ENCODE measurements at places on chromosomes 3 and 15.

DNA sequence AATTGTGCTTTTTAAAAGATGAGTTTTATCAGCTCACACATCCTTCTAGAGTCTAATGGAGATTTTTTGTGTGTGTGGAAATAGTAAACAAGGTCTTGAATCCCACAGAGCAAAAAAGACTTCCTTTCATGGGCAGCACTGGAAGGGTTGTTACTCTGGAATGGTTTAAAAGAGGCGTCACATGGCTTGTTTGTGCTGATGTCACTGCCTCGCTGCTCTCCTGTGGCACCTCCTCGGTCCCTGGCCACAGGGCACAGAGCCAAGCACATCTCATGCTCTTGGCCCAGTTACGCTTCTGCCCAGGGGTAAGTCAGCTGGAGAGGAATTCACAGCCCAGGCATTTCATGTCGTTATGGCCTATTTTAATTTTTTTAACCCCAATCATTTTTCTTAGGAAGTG is 53.2 kb downstream of the PGPEP1L start:
- DNase-seq, result no peak

DNA sequence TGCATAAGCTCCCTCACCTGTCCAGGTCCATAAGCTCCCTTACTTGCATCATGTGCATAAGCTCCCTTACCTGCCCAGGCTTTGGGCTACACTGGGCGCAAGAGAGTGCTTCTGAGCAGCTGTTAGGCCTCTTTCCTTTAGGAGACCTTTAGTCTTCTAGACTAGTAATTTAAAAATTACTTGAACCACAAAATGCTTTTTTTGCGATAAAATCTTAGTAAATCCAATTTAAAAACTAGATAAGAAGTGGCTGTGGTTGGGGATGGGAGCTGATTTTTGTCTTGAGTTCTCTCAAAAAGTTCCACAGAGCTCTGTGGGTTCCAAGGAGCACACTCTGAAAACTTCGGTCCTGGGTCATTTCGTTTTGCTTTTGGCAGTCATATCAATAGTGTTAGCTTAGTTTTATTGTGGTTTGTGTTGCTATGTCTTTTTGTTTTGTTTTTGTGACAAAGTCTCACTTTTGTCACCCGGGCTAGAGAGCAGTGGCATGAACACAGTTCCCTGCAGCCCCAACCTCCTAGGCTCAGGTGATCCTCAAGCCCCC is 6.7 kb downstream of the CEMIP start:
- DNase-seq, result no peak

- DNase-seq, result no peak
Observed at GRCh38 chr15:44720460-44721176, 9.3 kb downstream of the B2M start.

- no peak for DNase-seq
Observed at GRCh38 chr15:64599226-64599625, 138.8 kb downstream of the ZNF609 start.

DNA sequence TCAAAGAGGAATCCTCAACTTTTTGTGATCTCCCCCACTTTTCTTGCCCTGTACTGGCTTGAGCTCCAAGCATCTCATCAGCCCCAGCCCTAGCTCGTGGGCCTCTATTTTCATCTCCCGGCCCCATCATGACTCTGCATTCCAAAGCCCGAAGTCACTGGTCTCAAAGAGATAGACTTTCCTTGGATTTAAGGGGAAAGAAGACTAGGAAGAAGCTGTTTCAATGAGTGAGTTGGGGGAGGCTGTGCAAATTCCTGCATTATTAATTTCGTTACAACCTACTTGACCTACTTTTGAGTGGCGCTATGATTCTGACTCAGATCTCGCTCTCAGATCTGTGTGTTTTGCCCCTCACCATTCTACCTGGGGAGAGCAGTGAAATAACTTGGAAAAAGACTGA is 266.6 kb upstream of the TBL1XR1 start:
- no peak for DNase-seq

GRCh38 chr15:68618908-68619698 is 40.3 kb downstream of the CORO2B start:
- DNase-seq, result no peak

DNA sequence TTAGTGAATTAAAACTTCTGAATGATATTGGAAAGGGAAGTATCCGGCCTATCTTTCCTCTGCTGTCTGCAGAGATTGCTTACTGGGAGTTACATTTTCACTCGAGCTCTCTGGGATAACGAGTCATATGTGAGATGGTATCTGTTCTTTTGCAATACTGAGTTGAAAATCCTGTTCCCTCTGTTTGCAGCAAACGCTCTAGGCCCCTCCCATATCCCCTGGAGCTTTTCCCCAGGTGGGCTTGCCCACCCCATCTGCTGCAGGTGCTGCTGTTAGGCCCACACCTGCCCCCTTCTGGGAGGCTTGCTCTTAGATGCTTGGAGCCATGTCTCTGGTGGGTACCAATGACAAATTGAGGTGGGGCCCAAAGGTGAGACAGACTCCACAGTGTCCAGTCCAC is 42.7 kb upstream of the MTMR10 start:
- no peak for DNase-seq

- no peak for DNase-seq
Observed at GRCh38 chr3:105162448-105162847, 204.3 kb upstream of the ALCAM start.

- DNase-seq, result no peak
Observed at GRCh38 chr3:197802779-197803459, 11.9 kb downstream of the LRCH3 start.

- no peak for DNase-seq
Observed at GRCh38 chr3:100057716-100058575, 56.4 kb downstream of the FILIP1L start.

DNA sequence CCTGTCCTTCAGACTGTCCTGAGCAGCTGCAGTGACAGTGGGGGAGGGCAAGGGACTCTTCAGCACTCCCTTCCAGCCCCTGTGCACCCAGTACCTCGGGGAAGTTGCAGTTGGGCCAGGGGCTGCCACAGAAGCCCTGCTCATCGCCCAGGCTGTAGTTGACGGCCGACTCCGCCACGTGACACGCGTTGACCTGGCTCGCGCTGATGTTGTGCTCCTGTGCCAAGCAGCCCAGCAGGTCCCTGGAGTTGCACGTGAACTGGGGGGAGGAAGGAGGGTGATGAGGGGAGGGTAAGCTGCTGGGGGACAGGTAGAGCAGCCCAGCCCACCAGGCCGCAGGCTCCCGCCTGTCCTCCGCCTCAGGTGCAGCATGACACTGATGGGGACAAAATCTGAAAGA is 101.2 kb downstream of the SEC22A start:
- DNase-seq, result no peak

- DNase-seq, result no peak
Observed at GRCh38 chr3:197031315-197032285, 2.0 kb upstream of the MELTF start.

DNA sequence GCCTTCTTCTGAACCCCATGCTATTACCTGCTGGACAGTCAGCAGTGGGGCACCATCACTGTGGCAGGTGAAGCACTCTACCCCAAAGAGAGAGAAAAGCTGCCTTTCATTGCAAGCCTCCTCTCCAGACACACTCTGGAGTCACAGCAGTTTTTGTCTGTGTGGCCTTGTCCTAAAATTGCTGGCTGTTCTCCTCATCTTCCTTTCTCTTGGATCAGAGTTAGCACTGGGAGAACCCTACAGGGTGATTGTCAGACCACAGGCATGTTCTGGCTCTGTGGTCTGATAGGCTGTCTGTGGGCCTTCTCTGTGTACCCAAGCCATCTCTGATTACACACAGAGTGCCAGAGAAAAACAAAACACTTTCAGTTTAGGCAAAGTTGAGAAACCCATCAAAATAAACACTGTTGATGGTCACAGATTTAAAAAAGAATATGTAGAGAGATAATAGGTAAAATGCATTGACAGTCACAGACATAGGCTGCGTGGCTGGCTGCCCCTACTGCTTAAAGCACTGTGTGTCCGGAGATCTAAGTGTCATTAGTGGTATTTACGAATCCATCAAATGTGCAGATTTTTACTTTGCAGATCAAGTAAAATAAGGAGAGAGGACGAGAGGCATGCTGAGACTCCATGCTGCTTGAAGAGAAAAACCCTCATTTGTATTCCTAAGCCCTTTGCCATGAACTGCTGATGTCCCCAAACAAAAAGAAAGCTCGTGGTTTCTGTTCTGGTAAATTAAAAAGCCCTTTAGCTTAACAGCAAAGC is 689.9 kb downstream of the TUSC7 start:
- no peak for DNase-seq

- no peak for DNase-seq
Observed at GRCh38 chr3:77407441-77407840, 367.5 kb downstream of the ROBO2 start.

DNA sequence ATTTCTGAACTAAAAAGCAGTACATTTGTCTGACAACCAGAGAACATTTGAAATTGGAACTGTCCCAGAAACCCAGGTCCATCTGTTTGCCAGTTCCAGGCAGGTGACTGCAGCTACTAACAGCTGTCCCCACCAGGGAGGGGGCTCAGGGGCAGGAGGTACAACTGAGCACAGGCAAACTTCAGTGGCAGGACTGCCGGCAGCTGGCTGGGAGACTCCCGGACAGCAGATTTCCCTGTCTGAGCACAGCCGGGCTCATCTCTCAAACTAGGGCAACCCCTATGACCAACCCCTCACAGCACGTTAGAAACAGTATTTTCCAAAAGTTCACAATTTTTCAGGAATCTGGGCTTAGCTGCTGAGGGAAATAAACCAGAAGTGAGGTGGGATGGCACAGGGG is 88.8 kb downstream of the MEGF11 start:
- no peak for DNase-seq

GRCh38 chr3:184508938-184509337 is 52.6 kb upstream of the EPHB3 start:
- no peak for DNase-seq

GRCh38 chr3:15974647-15975046 is 176.9 kb upstream of the ANKRD28 start:
- DNase-seq, result no peak

- no peak for DNase-seq
Observed at GRCh38 chr15:94314639-94315038, 83.3 kb downstream of the MCTP2 start.

- no peak for DNase-seq
Observed at GRCh38 chr3:97197083-97197482, 382.7 kb downstream of the EPHA6 start.

DNA sequence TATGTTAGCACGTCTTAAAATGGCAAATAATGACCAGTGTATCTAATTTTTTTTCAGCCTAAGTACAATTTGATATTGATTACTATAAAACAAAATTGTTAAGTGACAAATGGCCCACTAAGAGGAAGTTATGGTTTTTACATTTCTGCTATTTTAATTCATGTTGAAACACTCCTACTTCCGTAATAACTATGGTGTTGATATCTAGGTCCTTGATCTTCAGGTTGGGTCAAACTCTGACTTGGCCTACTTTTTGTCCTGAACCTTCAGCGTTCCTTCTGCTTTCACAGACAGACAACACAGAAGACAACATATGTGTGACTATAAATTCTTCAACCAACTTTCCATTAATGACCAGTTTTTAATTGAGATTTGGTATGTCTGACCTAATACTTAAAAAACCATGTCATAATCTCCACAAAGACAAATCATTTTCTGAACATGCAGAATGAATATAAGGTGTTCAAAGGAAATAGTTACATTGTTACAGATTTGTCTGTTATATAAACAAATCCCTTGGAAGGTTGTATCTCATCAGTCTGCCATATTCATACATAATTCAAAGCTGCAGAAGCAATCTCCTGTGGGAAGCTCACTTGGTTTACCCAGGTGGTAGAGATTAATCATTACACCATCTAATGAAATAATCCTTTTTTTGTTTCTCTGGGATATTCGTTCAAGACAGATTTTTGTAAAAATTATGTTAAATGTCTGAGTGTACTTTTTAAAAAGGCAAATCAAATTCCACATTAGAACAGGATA is 92.1 kb upstream of the TSPAN3 start:
- no peak for DNase-seq

- no peak for DNase-seq
Observed at GRCh38 chr3:171890398-171890797, 47.2 kb downstream of the TMEM212 start.

DNA sequence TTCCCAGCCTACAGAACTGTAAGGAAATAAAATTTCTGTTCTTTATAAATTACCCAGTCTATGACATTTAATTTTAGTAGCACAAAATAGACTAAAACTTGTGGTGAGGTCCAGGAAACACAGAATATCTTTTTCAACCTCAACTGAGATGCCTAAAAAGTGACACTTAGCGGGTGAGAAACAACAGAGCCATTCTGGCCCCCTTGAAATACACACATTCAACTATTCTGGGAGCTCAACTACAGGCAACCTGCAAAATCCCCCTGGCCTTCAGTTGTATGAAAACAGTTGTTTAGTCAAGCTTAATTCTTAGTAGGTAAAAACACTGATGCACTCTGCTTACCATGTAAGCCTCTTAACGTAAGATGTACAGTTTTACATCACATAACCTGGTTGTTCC is 66.8 kb downstream of the ANKRD28 start:
- no peak for DNase-seq

GRCh38 chr3:146491303-146491702 is 21.9 kb upstream of the PLSCR2 start:
- DNase-seq, result no peak

DNA sequence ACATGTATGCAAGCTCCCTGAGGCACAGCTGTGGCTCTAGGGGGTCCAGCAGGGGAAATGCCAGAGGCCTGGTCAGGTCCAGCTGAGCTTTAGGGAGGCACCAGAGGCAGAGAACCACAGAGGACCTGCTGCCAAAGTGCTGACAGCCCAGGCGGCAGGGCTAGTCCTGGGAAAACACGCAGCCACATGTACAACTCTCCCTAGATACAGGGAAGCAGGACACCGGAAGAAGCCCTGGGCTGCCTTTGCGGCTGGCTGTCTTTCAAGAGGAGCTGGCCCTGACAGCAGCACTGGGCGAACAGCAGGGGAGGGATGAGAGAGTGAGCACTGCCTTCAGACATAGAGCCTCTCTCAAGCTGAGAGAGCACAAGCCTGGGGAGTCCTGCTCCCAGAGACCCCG is 40.7 kb downstream of the RFT1 start:
- no peak for DNase-seq

DNA sequence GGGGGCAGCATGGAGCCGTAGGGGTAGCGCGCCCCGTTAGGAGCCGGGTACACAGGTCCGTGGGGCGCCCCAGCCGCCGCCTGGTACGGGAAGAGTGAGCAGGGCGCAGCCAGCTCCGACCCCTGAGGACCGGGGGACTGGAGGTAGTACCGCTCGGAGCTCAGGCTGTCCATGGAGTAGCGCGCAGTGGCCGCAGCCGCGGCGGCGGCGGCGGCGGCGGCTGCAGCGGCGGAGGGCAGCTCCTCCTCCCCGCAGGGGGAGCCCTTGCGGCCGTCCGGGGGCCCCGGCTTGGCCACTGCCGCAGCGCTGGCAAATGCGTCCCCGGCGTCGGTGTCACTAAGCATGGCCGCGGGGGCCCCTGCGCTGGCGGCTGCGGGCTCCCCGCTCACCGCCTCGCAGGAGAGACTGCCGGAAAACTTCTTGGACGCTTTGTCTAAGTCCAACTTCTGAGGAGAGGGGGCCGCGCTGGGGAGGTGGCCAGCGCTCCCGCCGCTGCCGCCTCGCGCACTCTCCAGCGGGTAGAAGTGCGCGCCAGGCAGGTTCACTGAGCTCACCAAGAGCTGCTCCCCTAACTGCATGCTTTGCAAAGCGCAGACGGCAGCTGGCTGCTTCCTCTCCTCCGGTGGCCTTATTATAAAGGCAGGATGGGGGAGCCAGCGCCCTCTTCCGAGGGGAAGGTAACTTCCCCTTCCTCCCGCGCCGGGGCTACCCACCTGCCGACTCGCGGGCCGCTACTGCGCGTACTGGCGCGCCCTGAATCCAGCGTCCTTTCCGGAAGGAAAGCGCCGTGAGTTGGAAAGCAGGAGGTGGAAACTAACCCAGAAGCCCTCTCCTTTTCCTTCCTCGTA is at the start of gene EOMES:
EOMES (minus strand) TSS at position 607 of the 848 bp plus-strand sequence; CDS start at position 578, 29 bp downstream.
- peak; percentile 48 for DNase-seq
